ENCODE measurements at places on chromosomes 2 and 18. TPM values are rescaled to one million over a fixed set of nuclear protein-coding genes. Genes with fewer than 3 reads are reported as not detected.

Gene TRIM43
- total RNA-seq, result not detected

Gene DNAH7
- total RNA-seq, result 1.3 TPM

Gene POTEJ
- total RNA-seq, result not detected

Gene ANKRD53
- total RNA-seq, result 3.2 TPM

Gene DPP10
- 0.29 TPM for total RNA-seq

Gene SERPINB3
- not detected for total RNA-seq

Gene KIAA1328
- 17.4 TPM for total RNA-seq

Gene BAZ2B
- 250 TPM for total RNA-seq

DNA sequence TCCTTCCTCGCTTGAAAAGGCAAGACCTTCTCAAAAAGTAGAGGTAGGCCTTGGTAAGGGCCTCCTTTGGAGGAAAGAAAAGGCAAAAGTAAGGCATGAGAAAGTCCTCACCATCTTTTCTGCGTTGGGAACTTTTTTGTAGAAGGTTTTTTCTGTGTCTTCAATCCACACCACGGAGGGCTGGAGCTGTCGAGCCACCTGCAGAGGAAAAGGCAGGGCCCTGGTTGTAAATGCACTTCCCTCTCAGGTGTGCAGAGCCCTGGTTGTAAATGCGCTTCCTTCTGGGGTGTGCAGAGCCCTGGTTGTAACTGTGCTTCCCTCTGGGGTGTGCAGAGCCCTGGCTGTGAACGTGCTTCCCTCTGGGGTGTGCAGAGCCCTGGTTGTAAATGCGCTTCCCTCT is 80.2 kb upstream of the ASB18 start:
- DNase-seq, result no peak

DNA sequence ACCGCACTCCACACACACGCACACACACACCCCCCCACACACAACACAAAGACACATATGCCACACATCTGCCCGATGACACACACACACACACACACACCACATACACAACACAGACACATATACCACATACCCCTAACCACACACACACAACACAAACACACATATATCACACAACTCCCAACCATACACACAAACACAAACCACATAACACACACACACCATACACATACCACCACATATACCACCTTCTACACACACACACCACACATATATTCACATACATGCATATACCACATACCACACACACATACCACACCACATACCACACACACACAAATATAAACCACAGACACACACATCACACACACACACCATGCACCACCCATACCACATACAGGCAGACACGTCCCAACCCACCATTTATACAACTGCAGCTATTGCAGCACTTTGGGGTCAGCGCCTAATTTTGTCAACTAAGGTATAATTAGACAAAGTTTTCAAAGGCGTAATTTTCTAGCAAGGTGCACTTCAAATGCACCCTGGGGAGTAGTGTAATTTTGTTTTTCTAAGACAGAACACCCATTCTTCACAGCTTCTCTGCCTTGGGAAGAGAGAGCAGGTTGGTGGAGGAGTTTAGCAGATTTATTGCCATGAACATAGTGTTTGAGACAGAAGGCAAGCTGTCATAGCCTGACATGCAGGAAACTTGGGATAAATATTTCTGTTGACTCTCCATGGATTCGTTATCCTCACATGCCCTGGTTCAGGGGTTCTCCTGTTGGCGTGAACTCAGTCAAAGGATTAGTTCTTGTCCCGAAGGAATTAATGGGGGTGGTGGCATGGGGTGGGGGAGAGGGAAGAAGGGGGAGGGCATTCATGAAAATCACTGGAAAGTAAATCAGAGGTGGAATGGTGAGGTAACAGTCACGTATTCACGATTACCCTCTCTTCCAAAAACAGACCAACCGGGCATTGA is 416.1 kb downstream of the LPIN1 start:
- no peak for DNase-seq

GRCh38 chr2:233791151-233791882 is 13.2 kb downstream of the MROH2A start:
- DNase-seq, result no peak

DNA sequence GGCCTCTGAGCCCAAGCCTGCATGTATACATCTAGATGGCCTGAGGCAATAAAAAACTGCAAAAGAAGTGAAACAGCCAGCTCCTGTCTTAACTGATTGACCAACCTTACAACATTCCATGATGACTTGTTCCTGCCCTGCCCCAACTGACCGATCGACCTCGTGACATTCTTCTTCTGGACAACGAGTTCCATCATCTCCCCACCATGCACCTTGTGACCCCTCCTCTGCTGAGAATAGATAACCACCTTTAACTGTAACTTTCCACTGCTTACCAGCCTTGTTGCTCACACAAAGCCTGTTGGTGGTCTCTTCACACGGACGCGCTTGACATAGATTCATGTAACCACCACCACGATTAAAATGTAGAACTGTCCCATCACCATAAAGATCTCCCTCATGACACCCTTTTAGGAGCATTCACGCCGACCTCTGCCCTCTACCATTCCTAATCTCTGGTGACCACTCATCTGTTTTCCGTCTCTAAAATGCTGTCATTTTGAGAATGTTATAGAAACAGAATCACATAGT is 120.1 kb upstream of the REV1 start:
- DNase-seq, result no peak

- DNase-seq, result no peak
Measured at GRCh38 chr2:38932586-38932985, 42.9 kb downstream of the ARHGEF33 start.

DNA sequence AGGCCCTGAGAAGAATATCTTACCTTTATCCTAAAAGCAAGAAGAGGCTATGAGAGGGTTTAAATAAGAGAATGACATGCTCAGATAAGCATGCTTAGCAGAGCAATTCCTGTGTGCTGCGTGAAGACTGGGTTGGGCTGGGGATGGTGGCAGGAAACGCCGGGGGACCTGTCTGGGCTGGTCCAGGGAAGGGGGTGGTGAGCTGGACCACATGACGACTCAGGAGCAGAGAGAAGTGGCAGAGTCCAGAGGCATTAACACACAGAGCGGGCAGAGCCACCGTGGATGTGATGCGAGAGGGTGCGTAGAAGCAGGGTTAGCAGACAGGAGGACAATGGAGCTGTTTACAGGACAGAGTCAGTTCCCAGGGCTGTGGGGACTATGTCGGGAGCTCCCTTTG is 84.5 kb downstream of the ZBTB7C start:
- peak; percentile 75 for DNase-seq

DNA sequence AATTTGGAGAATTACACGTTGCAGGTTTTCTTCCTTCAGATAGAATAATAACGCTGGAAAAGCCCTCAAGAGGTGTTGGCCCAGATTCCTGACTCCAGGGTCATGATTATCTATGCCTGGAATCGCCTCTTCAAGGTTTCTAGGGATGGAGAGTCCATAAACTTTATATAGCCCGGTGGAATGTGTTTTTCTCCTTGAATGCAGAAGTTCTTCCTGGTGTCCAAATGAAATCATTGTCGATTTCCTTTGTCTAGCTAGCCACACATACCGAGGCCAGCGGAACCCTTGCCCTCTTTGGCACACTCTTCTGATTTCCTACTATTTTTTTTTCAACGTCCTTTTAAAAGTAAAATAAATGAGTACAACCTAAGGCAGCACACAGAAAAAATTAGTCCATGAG is 117.8 kb downstream of the PID1 start:
- no peak for DNase-seq

- peak; percentile 38 for DNase-seq
Measured at GRCh38 chr2:238438856-238439849, 12.4 kb downstream of the ASB1 start.

DNA sequence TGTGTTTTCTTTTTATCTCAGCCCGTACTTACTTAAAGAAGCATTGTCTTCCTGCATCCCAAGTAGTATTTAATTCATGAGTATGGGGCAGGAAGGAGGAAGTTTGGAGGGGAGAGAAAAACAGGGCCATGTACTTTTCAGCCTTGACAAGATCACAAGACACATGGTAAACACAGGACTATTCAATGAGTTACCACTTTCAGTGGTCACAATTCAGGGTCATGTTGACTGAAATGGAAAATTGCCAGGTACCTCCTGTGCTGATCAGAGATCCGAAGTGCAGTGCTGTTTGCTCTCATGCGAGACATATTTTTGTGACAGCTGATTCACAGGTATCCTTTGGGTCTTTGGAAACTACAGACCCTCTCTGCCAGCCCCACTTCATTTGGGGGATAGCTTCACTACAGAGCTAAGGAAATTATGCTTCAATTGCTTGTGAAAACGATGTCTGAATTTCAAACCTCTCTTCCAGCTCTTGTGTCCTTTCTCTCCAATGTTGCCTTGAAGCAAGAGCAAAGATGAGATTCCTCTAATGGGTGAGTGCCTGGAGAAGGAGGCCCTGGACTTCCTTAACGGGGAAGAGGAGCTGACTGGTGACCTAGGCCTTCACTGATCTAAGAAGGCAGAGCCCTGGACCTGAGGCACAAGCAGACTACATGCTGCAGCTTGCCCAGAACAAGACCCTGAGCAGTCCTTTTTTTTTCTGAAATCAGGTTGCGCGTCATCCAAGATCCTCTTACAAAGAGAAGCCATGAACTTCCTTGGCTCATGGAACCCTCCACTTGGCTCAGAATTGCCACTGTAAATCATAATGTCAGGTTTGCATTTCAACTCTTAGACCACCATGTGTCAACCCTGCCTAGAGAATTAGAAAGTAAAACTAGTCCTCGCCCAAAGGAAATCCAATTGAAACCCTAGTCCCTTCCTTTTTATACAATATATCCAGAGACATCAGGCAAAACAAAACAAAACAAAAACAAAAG is 44.1 kb downstream of the EVA1A start:
- no peak for DNase-seq

GRCh38 chr2:215356948-215357461 is 45.1 kb downstream of the ATIC start:
- no peak for DNase-seq

DNA sequence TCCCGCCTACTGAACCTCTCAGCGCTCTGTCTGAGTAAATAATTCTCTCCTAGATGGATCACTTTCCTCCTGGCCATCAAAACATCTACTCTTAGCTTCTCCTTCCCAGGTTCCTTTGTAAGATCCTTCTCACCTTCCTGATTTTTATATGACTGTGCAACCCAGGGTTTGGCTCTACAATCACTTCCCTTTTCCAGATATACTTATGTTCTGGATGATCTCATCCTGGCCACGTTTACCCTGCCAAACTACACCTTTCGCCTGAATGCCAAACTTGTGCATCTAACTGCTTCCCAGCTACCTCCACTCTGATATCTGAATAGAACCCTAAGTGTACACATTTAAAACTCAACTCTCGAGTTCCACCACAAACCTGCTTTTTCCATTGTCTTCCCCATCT is 290.5 kb upstream of the REV1 start:
- DNase-seq, result no peak

DNA sequence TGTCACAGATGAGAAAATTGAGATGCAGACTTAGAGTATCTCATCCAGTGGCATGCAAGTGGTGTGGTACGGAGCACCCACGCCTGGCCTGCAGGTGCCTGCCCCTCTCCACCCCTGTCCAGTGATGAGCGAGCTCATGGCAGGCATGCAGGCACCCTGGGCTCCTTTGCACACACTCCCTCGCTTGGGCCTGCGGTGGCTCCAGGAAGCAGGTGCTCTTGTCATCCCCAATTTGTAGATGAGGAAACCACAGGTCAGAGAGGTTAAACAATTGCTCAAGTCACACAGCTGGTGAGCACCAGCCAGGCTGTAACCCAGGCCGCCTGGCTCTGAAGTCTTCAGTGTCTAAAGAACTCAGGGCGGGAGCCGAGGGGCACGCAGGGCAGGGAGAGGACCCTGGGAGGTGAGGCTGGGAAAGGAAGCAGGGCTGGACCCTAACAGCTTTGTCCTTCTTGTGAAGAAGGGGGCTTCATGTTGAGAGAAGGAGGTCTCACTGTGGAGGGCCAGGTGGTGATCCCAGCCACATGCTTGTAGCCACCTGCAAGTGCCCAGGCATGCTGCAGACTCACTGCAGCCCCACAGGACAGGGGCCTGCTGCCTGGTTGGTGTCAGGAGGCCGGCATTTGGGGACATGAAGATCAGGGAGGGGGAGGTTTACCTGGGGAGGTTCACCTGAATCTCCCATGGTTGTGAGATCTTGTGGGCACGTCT is 166.2 kb downstream of the SH3RF3 start:
- no peak for DNase-seq

- DNase-seq, result no peak
Measured at GRCh38 chr2:111633643-111634042, 250.3 kb downstream of the ANAPC1 start.

DNA sequence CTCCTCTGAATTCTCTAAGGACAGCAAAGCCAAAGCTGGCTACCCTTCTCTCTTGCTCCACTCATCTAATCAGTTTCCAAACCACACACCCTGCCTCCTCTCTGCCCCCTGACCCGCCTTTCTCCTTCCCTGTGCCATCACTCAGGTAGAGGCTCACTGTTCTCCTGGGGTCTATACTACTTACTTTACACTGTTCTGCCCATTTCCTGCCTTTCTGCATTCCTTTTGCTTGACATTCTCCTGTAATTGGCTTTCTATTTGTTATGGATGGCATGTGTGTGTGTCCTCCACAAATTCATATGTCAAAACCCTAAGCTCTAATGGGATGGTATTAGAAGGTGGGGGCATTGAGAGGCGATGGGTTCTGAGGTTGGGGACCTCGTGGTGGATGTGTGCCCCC is 675.2 kb upstream of the ID2 start:
- DNase-seq, result no peak

GRCh38 chr2:204885747-204886146 is 340.5 kb downstream of the PARD3B start:
- no peak for DNase-seq

GRCh38 chr2:54773838-54774237 is 50.4 kb downstream of the EML6 start:
- DNase-seq, result no peak

- no peak for DNase-seq
Measured at GRCh38 chr2:75186821-75187220, 12.5 kb downstream of the TACR1 start.

- DNase-seq, result no peak
Measured at GRCh38 chr18:24989760-24990593, 362.0 kb downstream of the ZNF521 start.

DNA sequence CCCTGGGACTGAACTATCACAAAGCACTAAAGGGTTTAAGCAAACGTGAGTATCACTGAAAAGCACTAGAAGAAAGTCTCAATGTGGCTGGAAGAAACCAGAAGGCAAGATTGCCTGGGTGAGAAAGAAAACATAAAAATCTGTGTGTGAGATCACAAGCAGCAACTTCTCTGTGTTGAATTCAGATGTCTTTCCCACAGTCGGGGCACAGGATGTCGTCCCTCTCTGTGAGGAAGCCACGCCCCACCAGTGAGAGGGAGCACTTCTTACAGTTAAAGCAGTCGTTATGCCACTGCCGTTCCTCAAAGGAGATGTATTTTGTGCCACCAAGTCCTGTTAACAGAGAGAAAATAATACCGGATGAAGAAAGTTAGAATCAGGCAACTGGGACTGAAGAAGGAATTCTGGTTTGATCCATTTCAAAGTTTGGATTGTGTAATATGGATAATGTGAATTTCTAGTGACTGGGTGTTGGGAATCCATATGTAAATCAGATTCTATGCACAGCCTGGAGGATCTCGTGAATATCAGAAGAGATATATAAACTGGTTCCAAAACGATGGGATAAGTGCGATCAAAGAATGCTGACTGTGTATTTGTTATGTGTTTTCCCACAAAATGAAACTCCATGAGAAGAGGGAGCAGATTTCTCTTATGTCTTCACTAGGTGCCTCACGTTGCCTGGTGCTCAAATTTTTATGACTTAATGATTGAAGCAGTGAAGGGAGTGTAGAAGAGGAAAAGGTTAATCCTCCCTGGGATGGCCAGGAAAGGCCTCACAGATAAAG is 24.0 kb downstream of the C2orf49 start:
- no peak for DNase-seq

Data from breast epithelium (tissue), 4 donors.